ENCODE measurements at places on chromosomes 4 and X. TPM values are rescaled to one million over a fixed set of nuclear protein-coding genes. Genes with fewer than 3 reads are reported as not detected.

SYTL5 gene
- 0.35 TPM for total RNA-seq

STK32B gene
- 0.47 TPM for total RNA-seq

VSIG1 gene
- 0.43 TPM for total RNA-seq

DKK2 gene
- not detected for total RNA-seq

CLGN gene
- 0.47 TPM for total RNA-seq

SOWAHD gene
- total RNA-seq, result 0.70 TPM

GAGE13 gene
- not detected for total RNA-seq

FHIP1A gene
- total RNA-seq, result under 0.01 TPM

UCP1 gene
- total RNA-seq, result not detected

IGFBP7 gene
- 1,624 TPM for total RNA-seq

ZCCHC18 gene
- total RNA-seq, result 1.1 TPM

CSAG1 gene
- not detected for total RNA-seq

GPRASP2 gene
- total RNA-seq, result 6.3 TPM

OTC gene
- total RNA-seq, result not detected

F8A2 gene
- not detected for total RNA-seq

PNMA6A gene
- total RNA-seq, result 2.0 TPM

ANK2 gene
- 37.6 TPM for total RNA-seq

RELL1 gene
- total RNA-seq, result 75.5 TPM

TREX2 gene
- 6.0 TPM for total RNA-seq

CENPVL2 gene
- not detected for total RNA-seq

SHROOM4 gene
- 3.1 TPM for total RNA-seq

FRG2 gene
- total RNA-seq, result not detected

GABRE gene
- 20.4 TPM for total RNA-seq

MND1 gene
- 1.9 TPM for total RNA-seq

USP26 gene
- total RNA-seq, result not detected

XAGE1B gene
- not detected for total RNA-seq

PAGE4 gene
- not detected for total RNA-seq

PDLIM3 gene
- total RNA-seq, result 11.3 TPM

FGB gene
- not detected for total RNA-seq

PRPS2 gene
- 18.0 TPM for total RNA-seq

CCKAR gene
- not detected for total RNA-seq

DUX4 gene
- total RNA-seq, result not detected

UVSSA gene
- 4.3 TPM for total RNA-seq

NLGN3 gene
- 1.6 TPM for total RNA-seq

STBD1 gene
- total RNA-seq, result 0.94 TPM

FTHL17 gene
- not detected for total RNA-seq

JAKMIP1 gene
- total RNA-seq, result not detected

All from pericardium fibroblast (primary cell).